Inflammatory macrophage treated with lipopolysaccharide for 1 hour (primary cell): ENCODE measurements at places on chromosomes 7 and 10.

GRCh38 chr10:65030263-65030662 is 1509.1 kb downstream of the REEP3 start:
- DNase-seq, result no peak

DNA sequence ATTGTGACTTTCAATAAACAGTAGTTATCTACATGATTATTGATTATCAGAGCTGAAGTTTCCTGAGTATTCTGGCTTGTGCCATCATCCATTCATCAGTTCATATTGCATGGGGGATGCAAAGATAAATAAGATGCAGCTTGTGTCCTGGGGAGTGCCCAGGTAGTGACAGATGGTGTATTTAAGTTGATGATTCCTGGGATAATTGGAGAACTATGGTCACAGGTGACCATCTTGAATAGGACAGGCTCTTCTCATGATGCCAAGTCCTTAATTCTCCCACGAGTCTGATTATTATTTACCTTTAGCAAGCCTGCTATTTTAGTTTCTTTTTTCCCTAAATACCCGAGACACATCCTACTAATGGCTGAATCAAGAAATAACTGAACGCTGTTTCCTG is 64.9 kb downstream of the PLPP4 start:
- no peak for DNase-seq

DNA sequence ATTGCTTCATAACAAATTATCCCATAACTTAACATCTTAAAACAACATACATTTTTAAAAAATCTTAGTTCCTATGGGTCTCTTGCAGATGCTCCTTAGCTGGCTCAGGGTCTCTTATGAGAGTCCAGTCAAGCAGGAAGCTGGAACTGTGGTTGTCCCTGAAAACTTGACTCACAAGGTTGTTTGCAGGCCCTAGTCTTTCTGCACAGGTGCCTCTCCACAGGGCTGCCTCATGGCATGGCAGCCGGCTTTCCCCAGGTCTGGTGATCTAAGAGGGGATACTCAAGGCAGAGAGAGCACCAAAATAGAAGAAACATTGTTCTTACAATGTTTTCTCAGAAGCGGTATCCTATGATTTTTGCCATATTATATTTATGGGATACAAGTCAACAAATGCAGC is 127.1 kb downstream of the CDK14 start:
- no peak for DNase-seq

DNA sequence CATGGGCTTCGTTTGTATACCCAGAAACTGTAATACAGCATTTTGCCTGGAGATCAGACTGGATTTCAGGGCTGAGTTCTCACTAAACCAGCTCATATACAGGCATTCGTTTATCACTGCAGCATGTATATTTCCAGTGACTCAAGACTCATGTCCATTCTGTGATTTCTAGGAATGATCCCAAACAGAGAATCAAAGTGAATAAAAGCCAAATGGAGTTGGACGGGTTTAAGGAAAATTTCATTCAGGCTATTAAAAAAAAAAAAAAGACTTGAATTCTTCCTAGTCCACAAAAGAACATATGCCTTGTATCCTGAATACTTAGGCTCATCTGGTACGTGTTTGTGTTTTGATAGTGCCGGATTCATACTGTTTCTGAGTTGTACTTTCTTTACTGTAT is 46.8 kb downstream of the TET1 start:
- no peak for DNase-seq

GRCh38 chr7:194252-195009 is 2.1 kb downstream of the FAM20C start:
- DNase-seq, result peak; percentile 14

GRCh38 chr10:122725768-122726167 is 26.1 kb upstream of the C10orf120 start:
- no peak for DNase-seq

DNA sequence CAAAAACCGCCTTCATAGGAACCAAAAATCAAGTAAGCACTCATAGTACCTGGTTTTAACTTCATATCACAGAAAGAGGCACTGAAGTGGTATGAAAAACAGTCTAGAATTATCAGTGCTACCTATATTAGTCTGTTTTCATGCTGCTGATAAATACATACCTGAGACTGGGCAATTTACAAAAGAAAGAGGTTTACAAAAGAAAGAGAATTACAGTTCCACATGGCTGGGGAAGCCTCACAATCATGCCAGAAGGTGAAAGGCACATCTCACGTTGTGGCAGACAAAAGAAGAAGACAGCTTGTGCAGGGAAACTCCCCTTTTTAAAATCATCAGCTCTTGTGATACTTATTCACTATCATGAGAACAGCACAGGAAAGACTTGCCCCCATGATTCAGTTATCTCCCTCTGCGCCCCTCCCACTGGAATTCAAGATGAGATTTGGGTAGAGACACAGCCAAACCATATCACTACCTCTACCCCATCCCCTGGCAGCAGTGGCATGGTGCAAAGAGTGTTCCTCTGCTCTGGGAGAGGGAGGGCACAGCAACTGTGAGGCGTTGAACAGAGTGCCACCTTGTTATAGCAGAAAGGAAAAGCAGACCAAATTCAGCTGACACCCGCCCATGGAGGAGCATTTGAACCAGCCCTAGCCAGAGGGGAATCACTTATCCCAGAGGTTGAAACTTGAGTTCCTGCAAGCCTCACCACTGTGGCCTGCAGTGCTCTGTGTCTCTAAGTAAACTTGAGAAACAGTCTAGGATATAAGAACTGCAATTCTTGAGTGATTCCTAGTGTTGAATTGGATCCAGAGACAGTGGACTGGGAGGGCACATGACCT is 61.9 kb upstream of the PTPRZ1 start:
- DNase-seq, result no peak

DNA sequence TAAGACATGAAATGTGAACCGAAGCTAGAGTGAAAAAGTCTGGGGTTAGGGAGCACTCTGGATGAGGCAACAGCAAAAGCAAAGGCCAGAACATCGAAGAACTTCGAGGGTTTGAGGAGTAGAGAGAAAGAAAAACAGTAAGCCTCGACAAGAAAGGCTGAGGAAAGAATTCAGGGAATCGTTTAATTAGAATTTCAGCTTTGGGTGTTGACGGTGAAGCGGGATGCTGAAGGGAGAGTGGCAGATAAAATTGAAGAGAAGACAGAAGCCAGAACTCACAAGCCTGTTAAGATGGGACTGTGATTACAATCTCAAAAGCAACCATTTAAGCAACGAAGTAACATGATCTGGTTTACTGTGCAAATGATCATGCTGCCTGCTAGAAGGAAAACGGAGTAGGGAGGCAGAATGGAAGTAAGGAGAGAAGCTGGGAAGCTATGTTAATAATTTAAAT is 2.1 kb downstream of the TRDMT1 start:
- DNase-seq, result no peak

- DNase-seq, result no peak
Observed at GRCh38 chr7:43489257-43489656, 93.7 kb upstream of the STK17A start.

DNA sequence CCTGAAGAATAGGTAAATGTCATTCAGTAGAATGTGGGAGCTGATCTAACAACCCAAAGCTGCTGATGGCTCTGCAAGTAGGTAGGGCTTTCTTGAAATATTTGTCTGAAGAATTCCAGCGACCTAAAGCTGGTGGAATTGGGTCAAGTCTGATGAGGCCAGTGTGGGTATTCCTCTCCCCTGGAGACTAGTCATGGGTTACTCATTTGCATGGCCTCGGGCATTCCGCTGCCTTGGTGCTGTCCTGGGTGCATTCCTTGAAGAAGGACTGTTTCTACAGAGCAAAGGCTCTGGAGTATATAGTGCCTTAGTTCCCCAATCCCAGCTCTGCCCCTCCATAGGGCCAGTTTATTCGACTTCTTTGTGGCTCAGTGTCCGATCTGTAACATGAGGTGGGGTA is 19.2 kb downstream of the PDK4 start:
- DNase-seq, result no peak

DNA sequence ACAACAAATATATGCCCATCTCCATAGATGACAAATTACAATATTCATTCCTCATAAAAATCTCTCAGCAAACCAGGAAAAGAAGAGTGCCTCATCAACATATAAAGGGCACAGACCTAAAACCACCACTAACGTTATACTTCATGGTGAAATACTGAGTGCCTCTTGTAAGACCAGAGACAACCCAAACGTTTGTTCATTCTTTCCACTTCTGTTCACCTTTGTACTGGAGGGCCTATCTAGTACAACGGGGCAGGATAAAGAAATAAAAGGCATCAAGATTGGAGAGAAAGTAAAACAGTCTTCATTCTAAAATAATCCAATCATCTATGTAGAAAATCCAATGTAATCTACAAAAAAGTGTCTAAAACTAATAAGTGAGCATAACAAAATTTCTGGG is 79.1 kb downstream of the LARP4B start:
- DNase-seq, result no peak

DNA sequence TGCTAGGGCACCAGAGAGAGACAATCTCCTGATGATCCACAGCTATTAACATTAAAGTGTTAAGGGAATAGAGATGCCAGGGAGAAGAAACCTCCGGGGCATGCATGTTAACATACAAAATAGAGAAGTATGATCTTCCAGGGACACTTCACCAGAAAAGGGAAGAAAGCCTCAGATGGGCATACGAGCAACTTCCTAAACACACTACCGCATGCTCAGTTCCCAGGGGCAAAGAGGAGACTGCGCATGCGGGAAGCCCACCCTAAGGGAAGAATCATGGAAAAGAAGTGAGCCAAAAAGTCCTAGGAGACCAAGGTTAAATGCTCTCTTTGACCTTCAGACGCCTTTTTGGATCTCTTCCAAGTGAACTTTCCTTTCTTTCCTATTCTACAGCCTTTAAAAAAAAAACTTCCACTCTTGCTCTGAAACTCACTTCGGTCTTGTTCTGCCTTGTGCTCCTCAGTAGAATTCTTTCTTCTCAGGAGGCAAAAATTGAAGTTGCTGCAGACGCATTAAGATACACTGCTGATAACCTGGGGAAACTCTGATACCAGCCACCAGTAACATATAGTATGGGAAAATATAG is 1211.3 kb downstream of the REEP3 start:
- no peak for DNase-seq

DNA sequence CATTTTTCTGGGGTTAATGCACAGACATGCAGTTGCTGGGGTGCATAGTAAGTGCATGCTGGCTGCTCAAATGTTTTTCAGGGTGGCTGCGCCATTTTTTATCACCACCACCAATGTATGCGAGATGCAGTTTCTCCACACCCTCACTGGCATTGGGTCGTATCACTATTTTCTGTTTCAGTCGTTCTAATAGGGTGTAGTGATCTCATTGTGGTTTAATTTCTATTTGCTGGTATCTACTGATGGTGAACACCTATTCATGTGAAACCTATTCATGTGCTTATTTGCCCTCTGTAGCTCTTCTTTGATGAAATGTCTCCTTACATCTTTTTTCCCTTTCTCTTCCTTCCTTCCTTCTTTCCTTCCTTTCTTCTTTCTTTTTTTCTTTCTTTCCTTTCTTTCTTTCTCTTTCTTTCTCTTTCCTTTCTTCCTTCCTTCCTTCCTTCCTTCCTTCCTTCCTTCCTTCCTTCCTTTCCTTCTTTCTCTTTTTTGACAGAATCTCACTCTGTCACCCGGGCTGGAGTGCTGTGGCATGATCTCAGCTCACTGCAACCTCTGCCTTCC is 84.3 kb downstream of the ELFN1 start:
- DNase-seq, result no peak

- DNase-seq, result no peak
Observed at GRCh38 chr10:77338143-77338542, 299.5 kb downstream of the KCNMA1 start.

DNA sequence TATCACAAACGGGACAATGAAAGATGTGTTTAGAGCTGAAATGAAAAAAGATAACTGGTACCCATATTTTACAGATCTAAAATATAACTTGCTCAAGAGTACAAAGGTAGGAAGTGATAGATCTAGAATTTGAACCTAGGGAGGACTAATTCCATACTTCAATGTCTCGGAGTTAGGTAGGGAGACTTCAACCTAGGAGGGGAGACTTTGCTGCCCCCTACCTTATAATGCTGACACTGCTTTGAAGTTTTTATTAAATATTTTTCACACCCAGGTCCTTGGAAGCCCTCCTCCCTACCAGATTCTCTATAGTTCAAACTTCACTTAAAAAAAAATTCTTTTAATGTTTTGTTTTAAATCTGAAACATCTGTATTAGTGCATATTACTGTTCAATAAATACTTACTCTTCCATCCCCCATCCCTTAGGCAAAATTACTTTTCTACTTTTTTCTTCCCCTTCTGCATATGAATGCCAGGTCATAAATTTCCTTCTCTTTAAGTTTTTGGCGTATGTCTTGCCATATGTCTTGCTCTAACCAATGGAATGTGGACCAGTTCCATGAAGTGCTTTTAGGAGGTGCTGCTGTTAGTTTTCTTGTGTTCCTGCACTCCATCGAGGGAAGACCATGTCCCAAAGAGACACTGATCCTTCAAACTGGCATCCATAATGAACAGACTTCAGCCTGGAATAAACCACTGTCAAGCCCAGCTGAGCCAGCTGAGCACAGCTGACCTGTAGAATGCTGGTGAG is 57.8 kb downstream of the MICU1 start:
- peak; percentile 45 for DNase-seq

GRCh38 chr10:124646483-124647352 is 97.5 kb downstream of the FAM53B start:
- peak; percentile 83 for DNase-seq

GRCh38 chr10:129942936-129943715 is 20.9 kb downstream of the EBF3 start:
- no peak for DNase-seq

DNA sequence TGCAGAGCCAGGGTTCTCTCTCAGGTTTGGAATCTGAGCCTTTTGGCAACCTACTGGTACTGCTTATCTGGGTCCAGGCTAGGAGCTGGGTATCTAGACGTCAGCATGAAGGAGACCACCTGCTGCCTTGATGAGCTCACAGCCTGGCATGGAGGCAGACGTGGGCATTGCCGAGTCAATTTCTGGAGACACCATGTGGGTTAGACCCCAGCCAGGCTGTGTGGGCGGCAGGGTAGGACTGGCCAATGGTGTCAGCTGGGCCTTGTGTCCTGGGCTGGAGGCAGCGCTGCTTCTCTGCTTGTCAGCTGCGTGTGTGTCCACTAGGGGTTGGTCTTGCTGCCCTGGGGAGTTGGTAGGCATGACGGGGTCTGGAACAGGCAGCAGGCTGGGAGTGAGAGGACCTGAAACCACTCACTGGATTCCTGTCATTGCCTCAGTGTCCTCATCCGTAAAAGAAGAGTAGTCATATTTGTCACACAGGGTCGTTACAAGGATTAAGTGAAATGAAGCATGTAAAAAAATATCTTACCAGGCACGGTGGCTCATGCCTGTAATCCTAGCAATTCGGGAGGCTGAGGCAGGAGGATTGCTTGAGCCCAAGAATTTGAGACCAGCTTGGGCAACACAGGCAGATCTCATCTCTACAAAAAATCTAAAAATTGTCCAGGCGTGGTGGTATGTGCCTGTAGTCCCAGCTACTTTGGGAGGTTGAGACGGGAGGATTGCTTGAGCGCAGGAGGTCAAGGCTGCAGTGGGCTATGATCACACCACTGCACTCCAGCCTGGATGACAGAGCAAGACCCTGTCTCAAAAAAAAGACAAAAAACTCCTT is 31.7 kb upstream of the ANKRD2 start:
- DNase-seq, result peak; percentile 32

- DNase-seq, result no peak
Observed at GRCh38 chr7:148898845-148899484, 14.9 kb upstream of the EZH2 start.

- peak; percentile 74 for DNase-seq
Observed at GRCh38 chr7:55571511-55572377, 558 bp downstream of the VOPP1 start.
